Osteocyte (in vitro differentiated cells): ENCODE measurements at places on chromosomes 2 and 18. TPM values are rescaled to one million over a fixed set of nuclear protein-coding genes. Genes with fewer than 3 reads are reported as not detected.

- H3K4me1 ChIP-seq = peaks cover 20% of the 10 kb centered on the region
- no peak overlapping the region for H3K4me3 ChIP-seq
- H3K27ac ChIP-seq = peak overlapping the region; percentile 45
- DNase-seq = no peak
- H3K36me3 ChIP-seq = peaks cover 14% of the 10 kb centered on the region
Observed at GRCh38 chr18:9337873-9338272, 3.3 kb downstream of the TWSG1 start.

DNA sequence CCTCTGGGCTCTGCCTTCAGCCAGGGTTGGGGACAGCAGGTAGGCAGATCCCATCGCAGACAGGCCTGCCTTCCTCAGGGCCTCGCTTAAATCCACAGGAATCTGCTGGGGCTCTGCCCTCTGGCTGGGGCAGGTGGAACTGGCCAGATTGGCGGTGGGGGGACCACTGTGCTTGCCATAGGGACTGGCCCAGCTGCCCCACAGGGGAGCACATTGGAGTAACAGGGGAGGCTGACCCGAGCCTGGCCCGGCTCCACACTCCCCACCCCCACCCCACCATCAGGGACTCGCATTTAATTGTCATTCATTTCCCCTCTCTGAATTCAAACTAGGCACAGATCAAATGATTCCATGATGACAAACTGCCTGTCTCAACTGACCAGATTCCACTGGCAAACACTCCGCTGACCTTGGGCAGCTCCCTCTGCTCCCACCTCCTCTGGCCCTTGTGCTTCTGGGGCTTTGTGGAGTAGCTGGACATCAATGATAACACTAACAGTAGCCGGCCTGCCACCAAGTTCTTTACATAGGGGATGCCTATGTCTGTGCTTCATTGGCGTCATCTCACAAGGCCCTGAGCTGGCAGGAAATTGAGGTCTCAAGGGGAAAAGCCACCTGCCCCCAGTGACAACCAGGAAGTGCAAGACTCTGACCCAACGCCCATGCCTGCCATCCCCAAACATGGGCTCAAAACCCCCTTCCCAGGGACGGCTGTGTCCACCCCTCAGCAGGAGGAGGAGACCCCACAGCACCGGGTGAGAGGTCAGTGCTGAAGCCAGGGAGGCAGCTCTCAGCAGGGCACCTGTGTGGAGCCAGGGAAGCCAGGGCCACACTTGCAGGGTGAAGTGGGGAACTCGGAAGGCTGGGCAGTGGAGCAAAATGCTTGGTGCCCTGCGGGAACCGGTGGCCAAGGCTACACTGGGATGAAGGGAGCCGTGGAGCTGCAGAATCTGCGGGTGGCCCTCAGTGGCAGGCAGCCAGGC is 2.1 kb upstream of the B3GNT7 start:
- H3K27me3 ChIP-seq = no peaks in the 10 kb centered on the region
- no peaks in the 10 kb centered on the region for H3K36me3 ChIP-seq
- H3K4me3 ChIP-seq = no peak overlapping the region

GRCh38 chr2:170005702-170006101 is 172.2 kb upstream of the MYO3B start:
- no peak overlapping the region for H3K27ac ChIP-seq
- peaks cover 48% of the 10 kb centered on the region for H3K36me3 ChIP-seq
- no peaks in the 10 kb centered on the region for H3K27me3 ChIP-seq

DNA sequence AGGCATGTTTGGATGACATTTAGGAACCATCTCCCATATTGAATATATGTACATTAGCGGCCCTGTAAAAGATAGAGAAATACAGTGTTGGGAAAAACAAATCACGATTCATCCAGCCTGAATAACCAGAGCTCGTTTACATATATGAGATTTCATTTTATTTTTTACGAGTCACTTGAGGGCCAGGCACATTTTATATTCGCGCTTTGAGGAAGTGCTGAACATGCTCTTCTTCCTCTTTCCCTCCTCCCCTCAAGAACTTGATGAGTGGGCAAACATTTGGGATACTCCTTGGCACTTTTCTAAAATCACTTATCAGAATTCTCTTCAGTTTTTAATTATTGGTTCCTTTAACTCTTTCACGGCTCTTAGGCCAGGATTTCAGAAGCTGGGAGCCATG is 268.0 kb upstream of the TANK start:
- no peaks in the 10 kb centered on the region for H3K4me1 ChIP-seq
- H3K36me3 ChIP-seq = no peaks in the 10 kb centered on the region
- no peaks in the 10 kb centered on the region for H3K27me3 ChIP-seq
- DNase-seq = no peak
- H3K4me3 ChIP-seq = no peak overlapping the region

GRCh38 chr2:43812006-43812405 is 26.6 kb downstream of the ABCG5 start:
- H3K27me3 ChIP-seq = no peaks in the 10 kb centered on the region
- no peak overlapping the region for H3K4me3 ChIP-seq
- DNase-seq = no peak
- peaks cover 15% of the 10 kb centered on the region for H3K36me3 ChIP-seq
- no peak overlapping the region for H3K27ac ChIP-seq
- peaks cover 8% of the 10 kb centered on the region for H3K4me1 ChIP-seq

DNA sequence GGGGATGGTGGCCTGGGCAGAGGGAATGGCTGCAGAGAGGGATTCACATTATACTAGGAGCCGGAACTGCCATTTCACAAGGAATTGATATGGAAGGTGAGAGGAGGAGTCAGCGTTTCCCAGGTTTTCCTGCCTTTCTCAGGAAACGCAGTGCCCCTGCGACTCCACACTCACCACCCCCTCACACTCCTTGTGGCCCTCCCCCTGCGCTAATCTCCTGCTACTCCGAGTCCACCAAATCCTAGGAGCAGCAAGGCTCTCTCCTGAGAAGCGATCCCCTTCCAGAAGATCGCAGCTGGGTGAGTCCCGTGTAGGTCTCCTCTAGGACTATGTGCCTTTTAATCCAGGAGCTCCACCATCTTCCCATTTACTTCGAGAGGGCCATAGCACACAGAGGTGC is 140.6 kb downstream of the VAPA start:
- DNase-seq = no peak
- H3K27me3 ChIP-seq = no peaks in the 10 kb centered on the region
- H3K36me3 ChIP-seq = no peaks in the 10 kb centered on the region
- peaks cover 36% of the 10 kb centered on the region for H3K4me1 ChIP-seq

DNA sequence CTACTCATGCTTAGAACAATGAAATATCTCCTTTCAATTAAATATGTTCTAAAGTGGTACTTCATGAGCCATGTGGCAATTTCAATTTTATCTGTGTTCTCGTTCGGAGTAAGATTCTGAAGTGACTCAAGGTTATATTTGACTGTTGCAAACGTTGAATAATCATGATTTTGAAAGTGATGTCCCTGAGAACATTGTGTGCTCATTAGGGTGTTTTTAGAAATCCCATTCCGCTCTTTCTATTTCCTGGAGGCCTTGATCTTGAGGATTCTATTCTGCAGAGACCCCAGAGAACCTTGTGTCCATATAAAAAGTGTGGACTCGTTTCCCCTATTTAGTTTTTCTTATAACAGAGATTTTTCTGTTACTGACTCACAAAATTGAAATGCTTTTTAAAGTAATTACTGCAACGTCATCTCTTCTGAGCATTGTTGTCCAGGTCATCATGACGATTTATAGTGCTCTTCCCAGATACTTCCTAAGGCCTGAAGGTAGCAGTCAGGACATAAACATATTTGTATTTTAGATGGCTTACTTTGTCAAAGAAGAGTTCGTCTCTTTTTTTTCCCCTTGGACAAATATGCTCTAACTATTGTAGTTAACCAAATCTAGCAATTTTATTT is 27.2 kb downstream of the IL1R2 start:
- DNase-seq = no peak
- no peaks in the 10 kb centered on the region for H3K27me3 ChIP-seq
- H3K4me1 ChIP-seq = peaks cover 22% of the 10 kb centered on the region
- H3K4me3 ChIP-seq = no peak overlapping the region
- H3K36me3 ChIP-seq = no peaks in the 10 kb centered on the region

- no peak for DNase-seq
- no peaks in the 10 kb centered on the region for H3K4me1 ChIP-seq
- peaks cover 6% of the 10 kb centered on the region for H3K27me3 ChIP-seq
- no peak overlapping the region for H3K4me3 ChIP-seq
Observed at GRCh38 chr2:104405623-104406022, 448.3 kb upstream of the POU3F3 start.

GRCh38 chr2:227310756-227311110 is 14.3 kb upstream of the MFF start:
- H3K27ac ChIP-seq = no peak overlapping the region
- H3K4me3 ChIP-seq = no peak overlapping the region
- no peak for DNase-seq
- H3K36me3 ChIP-seq = no peaks in the 10 kb centered on the region
- no peaks in the 10 kb centered on the region for H3K27me3 ChIP-seq

The DSG1 gene
- total RNA-seq = not detected in 2 replicates

DNA sequence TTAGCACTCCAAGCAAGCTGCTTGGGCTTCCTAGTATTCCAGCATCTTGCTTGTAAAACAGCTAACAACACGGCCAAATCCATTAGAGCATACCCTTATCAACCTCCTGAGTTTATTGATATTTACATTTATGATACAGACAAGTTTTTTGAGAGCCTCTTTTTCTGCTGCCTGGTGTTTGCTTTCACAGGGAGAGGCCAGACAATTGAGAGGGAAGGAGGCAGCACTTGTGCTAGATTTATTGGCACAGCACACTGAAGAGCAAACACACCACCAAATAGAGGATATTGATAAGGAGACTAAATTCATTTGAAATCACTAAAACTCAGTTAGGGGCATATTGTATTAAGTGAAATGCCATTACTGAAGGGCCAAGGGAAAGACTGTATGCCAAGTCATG is 1142.3 kb upstream of the FANCL start:
- H3K27ac ChIP-seq = no peak overlapping the region
- no peaks in the 10 kb centered on the region for H3K4me1 ChIP-seq
- no peaks in the 10 kb centered on the region for H3K27me3 ChIP-seq
- no peak for DNase-seq
- no peak overlapping the region for H3K4me3 ChIP-seq

- H3K4me1 ChIP-seq = peaks cover 5% of the 10 kb centered on the region
- no peak overlapping the region for H3K4me3 ChIP-seq
- no peaks in the 10 kb centered on the region for H3K27me3 ChIP-seq
- H3K27ac ChIP-seq = no peak overlapping the region
- H3K36me3 ChIP-seq = no peaks in the 10 kb centered on the region
Observed at GRCh38 chr2:195602687-195603086, 54.3 kb upstream of the SLC39A10 start.

- H3K4me1 ChIP-seq = no peaks in the 10 kb centered on the region
- no peak overlapping the region for H3K4me3 ChIP-seq
- no peaks in the 10 kb centered on the region for H3K27me3 ChIP-seq
- H3K27ac ChIP-seq = no peak overlapping the region
- H3K36me3 ChIP-seq = no peaks in the 10 kb centered on the region
- DNase-seq = no peak
Observed at GRCh38 chr18:66722671-66723070, 118.8 kb upstream of the CDH19 start.

The GRB14 gene
- 0.83 and 2.5 TPM in 2 replicates for total RNA-seq

- H3K4me3 ChIP-seq = no peak overlapping the region
- no peaks in the 10 kb centered on the region for H3K36me3 ChIP-seq
- DNase-seq = no peak
- H3K27ac ChIP-seq = no peak overlapping the region
Observed at GRCh38 chr18:24488824-24489493, 28.5 kb downstream of the HRH4 start.

DNA sequence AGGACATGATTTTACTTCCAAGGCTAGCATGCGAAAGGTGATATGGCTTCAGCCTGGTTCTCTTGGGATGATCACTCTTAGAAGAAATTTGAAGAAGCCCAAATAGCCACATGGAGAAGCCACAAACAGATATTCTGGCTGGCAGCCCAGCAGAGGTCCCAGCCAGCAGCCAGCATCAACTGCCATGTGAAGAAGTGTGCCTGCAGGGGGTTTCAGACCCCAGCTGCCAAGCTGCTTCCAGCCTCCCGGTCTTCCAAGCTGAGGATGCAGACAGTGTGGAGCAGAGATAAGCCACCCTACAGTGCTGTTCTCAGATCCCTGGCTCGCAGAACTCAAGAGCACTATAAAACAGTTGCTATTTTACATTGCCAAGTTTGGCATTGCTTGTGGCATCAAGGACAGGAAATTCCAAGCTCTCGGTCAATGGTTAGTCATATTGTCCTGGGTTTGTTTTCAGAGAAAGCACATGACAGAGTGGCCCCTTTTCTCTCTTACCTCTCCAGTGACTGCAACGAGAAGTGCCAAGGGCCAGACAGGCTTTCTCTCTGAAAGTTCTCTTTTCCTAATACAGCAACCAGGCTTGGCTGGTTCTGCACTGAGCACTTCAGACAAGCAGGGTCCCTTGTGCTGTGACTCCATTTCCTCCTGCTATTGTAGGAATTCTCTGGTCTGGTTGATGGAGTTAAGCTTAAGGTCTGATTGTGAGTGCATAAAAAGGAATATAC is 223.7 kb downstream of the ANKRD30B start:
- H3K4me1 ChIP-seq = no peaks in the 10 kb centered on the region
- no peaks in the 10 kb centered on the region for H3K36me3 ChIP-seq
- no peaks in the 10 kb centered on the region for H3K27me3 ChIP-seq
- H3K4me3 ChIP-seq = no peak overlapping the region
- no peak overlapping the region for H3K27ac ChIP-seq
- DNase-seq = no peak

- peaks cover 3% of the 10 kb centered on the region for H3K27me3 ChIP-seq
- peaks cover 4% of the 10 kb centered on the region for H3K4me1 ChIP-seq
- H3K36me3 ChIP-seq = no peaks in the 10 kb centered on the region
- H3K27ac ChIP-seq = no peak overlapping the region
- DNase-seq = no peak
Observed at GRCh38 chr2:21231985-21232384, 108.2 kb downstream of the TDRD15 start.

The SLC4A1AP gene
- 20.5 and 20.7 TPM in 2 replicates for total RNA-seq

DNA sequence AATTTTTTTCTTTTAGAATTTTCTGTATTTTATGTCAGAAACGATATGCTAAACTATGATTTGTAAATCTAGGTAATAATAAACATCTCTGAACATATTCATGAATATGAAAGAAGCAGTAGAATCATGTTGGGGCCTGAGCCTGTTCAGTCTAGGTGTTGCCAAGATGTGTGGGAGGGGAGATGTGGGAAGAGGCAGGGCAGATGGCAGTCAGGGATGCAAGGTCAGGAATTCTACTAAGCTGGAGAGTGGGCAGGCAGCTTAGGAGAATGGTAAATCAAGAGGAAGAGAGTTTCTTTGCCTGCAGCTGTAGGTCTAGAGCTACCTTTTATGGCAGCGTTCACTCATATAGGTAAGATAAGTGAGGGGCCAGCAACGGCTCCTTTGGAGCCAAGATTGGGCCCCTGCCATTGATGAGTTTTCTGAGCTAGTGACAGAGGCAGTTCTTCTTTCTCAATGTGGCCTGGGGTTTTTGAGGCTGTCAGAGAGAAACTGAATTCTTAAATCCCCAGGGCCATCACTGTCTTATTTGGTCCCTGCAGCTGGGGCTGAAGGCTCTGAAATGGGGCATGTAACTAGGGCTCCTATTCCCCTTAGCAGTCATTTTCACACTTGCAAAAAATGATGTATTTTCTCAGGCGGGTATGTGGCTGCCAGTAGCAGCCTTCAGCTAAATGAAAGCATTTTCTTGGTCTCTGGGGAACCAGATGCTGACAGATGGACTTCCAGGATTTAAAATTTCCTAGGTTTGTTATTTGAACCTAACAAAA is 232.8 kb downstream of the PIK3C3 start:
- no peaks in the 10 kb centered on the region for H3K36me3 ChIP-seq
- H3K27ac ChIP-seq = no peak overlapping the region
- no peaks in the 10 kb centered on the region for H3K27me3 ChIP-seq
- H3K4me3 ChIP-seq = no peak overlapping the region
- H3K4me1 ChIP-seq = peaks cover 18% of the 10 kb centered on the region
- no peak for DNase-seq

GRCh38 chr2:71930049-71930681 is 217.5 kb downstream of the CYP26B1 start:
- H3K27ac ChIP-seq = no peak overlapping the region
- H3K36me3 ChIP-seq = no peaks in the 10 kb centered on the region
- peaks cover 12% of the 10 kb centered on the region for H3K4me1 ChIP-seq
- H3K4me3 ChIP-seq = no peak overlapping the region
- peak; percentile 72 for DNase-seq
